ENCODE measurements at places on chromosomes 7 and 10.

DNA sequence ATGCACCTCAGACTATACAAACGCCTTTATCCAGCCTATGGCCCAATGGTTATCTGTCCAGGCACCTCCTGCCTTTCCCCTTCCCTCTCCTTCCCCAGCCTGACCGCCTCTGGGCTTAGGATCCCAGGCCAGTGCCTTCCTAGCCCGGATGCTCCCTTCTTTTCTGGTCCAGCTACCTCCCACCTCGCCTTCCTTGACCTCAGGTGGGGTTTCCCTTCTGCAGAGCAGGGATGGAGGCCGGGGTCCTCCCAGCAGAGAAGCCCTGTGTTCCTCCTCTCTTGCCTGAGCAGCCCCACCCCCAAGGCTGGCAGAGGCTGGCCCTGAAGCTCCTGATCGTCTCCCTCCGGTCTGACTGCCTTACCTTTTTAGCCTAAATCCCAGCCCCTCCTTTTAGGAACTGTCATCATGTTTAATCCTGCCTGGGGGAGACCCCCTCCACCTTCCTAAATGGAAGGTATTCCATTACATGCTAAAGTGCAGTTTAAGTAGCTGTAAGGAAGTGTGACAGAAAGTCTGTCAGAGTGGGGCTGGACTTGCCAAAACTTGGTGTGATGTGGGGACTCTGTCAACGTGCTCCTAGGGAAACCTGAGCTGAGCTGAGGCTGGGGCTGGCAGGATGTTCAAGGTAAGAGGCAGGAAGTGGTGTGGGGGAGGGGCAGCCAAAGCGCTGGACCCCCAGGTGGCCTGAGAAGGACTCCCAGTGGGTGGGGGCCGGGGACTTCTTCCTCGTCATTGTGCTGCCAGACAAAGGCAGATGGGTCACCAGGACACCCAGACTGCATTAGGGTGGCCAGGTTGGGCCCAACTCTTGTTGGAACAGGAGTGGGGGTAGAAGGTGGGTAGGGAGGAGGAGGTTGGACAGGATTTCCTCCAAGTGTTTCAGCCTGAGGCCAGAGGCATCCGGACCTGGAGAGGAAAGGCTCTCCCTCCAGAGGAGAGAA, 39.5 kb downstream of the LBX1 start:
- no peak for DNase-seq

- no peak for DNase-seq
Measured at GRCh38 chr10:104309980-104310978, 28.0 kb downstream of the ITPRIP start.

DNA sequence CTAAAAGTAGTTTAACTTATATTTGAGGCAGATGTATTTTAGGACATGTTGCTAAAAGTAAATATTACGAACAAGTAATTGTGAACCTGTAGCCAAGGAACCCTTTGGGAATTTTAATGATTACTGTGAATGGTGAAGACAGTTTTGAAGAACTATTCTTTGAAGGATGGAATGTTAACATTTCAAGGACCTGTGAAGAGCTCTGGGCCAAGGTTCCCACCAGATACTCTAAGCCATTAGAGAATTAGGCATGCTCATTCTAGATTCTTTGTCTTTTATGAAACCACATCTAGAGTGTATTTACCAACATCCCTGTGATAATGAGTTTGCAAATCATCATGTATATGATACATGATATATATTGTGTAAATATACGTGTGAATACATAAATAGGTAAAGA, 99.8 kb downstream of the SEPTIN7 start:
- no peak for DNase-seq

GRCh38 chr7:37037286-37037685, 313.0 kb upstream of the AOAH start:
- no peak for DNase-seq

GRCh38 chr10:103467406-103467805, 8.7 kb upstream of the CALHM1 start:
- DNase-seq = no peak

- no peak for DNase-seq
Measured at GRCh38 chr10:31660300-31660699, 268.3 kb downstream of the ARHGAP12 start.

DNA sequence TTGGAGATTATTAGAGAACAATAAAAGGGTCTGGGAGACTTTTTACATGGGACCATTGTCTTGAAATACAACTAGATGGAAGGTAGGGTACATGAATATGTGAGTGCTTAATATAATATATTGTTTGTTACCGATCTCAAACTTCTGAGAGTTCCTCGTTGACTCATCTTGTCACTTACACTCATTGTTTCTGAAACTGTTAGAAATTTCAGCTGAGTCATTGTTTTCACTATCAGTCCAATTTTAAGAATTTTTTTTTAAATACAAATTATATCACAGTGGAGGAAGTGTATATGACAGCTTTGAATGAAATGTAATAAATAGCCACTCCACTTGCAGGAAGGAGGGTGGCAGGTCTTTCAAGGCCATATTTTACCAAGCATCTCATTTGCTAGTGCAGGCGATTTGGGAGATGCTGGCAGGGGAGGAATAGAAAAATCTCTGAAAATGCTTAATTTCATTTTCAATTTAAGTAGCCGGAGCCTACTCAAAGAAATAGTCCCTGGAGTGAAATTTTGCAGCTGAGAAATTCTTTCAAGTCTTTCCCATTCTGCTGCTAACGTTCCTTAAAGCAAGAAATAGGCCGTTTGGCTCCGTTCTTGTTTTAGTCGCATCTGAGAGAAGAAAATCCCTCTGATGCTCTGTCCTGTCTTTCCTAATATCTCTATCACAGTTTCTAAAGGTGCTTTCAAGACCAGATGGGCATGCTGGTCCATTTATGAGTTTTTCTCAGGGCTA, 1404.2 kb upstream of the CELF2 start:
- no peak for DNase-seq

GRCh38 chr7:65342723-65343629, 30.7 kb upstream of the ZNF92 start:
- DNase-seq = no peak

- DNase-seq = no peak
Measured at GRCh38 chr10:75508814-75509306, 77.4 kb downstream of the LRMDA start.

GRCh38 chr10:60849740-60850139, 71.5 kb downstream of the CDK1 start:
- DNase-seq = no peak

DNA sequence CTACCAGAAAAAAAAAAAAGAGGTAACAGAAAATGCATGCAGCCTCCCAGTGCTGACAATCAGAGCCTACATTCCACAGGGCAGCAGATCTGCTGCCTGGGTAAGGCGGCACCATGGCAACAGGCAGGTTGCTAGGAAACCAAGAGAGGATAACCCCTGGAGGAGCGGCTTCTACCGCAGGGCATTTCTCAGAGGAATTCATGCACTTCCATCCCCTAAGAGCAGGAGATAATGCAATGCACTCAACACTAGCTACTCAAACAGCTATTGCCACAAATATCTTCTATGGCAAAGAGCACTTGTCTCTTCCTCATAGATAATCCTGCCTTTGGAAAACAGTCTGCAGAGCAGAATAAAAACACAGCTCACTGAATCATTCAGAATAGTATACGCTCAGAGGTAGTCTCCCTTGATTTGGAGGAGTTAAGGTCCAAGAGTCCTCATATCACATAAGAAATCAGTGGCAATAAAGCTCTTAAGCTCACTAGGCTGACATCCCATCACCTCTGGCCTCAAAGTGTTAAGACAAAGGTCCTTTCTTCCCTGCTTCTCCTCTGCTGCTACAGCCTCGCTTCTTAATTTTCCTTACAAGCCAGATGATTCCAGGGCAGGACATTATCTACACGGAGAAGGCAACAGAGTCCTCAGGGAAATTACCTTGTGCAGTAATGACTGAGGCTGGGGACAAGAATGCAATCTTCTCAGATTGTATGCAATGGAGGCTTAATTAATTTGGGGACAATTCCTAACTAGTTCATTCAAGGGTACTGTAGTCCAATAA, 10.7 kb downstream of the PSAP start:
- peak; percentile 36 for DNase-seq

DNA sequence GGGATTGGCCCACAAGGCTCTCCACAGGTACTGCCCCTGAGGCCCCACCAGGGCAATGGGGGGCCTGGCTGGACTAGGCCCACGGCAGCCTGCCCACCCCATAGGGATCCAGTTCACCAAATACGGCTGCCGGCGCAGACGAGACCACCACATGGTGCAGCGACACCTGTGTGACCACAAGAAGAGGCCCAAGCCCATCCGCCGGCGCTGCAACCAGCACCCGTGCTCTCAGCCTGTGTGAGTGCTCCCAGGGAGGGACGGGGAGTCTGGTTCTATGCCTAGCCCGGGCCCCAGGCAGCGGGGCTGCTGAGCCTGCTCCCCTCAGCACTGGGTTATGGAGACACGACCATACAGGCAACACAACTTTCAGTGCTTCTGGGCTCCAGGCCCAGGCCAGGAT, 33.2 kb downstream of the TBATA start:
- no peak for DNase-seq

GRCh38 chr7:142808802-142809583, 38.2 kb downstream of the PRSS2 start:
- DNase-seq = no peak

GRCh38 chr10:27223964-27224363, 16.6 kb downstream of the ACBD5 start:
- DNase-seq = no peak

DNA sequence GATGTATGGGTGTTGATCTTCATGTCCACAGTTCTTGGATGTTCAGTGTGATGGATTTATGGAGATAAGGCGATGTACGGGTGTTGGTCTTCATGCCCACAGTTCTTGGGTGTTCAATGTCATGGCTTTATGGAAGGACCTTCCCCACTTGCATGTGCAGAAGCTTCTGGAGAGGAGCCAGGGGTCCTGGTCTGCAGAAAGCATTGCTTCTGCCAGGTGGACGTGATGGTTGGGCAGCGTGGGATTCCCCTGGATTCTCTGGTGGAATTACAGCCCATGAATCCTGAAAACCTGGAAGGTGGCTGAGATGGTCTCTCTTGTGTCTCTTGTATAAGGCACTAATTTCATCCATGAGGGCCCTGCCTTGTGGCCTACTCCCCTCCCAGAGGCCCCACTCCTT, 183.7 kb upstream of the TCERG1L start:
- DNase-seq = no peak

GRCh38 chr7:108455551-108455997, 662 bp downstream of the NRCAM start:
- DNase-seq = peak; percentile 50

DNA sequence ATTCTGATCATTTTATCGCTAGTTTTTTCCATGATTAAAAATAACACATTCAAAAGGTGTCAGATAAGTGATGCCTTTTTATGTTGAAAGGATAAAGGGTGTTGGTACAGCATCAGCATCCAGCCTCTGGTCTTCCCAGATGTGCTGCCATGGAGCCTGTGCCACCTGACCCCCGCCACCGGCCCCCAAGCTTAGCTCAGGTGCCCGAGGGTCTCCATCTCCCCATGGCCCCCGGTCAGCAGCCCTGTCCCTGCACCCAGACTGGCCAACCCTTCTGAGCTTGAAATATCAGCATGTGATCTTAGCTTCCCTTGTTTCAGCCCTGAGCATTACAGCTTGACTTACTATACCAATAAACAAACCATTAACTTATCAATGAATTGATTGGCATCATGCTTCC, 24.6 kb downstream of the PFKP start:
- DNase-seq = no peak

GRCh38 chr7:16918288-16918895, 36.6 kb upstream of the AGR3 start:
- no peak for DNase-seq

GRCh38 chr10:78194050-78194449, 160.4 kb downstream of the RPS24 start:
- no peak for DNase-seq

GRCh38 chr7:33903791-33904680, 1.3 kb upstream of the BMPER start:
- no peak for DNase-seq

DNA sequence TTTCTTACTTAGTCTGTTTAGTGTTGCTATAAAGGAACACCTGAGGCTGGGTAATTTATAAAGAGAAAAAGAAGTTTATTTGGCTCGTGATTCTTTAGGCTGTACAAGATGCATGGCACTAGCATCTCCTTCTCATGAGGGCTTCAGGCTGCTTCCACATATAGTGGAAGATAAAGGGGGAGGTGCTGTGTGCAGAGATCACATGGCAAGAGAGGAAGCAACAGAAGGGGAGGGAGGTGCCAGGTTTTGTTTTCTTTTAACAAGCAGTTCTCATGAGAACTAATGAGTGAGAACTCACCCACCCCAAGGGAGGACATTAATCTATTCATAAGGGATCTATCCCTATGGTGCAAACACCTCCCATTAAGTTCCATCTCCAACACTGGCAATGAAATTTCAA, 17.3 kb downstream of the CYP2E1 start:
- no peak for DNase-seq

GRCh38 chr7:151744656-151745638, 132.0 kb downstream of the PRKAG2 start:
- DNase-seq = no peak

DNA sequence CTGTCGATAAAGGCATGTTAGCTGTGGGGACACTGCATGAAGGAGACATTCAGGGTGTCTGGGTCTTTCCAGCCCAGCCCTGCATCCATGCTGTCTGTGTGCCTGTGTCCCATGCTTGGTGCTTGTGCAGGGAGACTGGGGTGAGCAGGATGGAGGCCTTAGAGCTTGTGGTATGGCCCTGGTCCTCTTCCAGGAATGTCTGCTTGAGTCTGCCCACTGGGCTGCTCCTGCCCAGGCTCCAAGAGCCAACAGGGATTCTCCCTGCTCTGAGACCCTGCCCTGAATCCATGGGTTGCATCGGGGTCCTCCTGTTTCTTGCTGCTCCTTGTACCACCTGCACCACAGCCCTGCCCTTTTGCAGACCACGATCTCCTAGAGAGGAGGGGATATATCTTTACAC, 31.4 kb upstream of the ARHGAP22 start:
- no peak for DNase-seq

GRCh38 chr7:6227294-6227846, 45.1 kb downstream of the CYTH3 start:
- DNase-seq = no peak

DNA sequence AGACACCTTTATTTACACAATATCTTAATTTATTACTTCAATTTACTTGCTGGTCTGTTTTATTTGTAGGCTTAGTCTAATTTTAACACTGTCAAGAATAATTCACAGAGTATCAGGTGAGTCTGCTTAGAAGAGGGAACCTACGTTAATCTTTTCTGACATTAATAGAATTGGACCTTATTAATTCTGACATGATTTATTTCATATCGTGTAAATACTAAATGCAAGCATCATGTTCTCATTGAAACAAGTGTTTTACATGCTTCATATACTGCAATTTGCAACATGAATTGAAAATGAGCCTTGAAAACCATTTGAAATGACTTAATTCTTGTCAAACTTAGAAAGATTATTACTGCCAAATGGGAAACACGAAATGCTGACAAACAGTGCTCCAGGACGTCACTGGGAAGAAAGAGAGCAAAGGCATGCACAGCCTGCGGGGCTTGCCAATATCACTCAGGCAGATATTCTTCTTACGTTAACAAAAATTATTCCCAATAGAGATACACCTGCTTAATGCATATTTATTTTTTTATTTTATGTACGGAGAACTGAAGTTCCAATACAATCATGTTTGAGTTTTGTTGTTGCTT, 282.0 kb upstream of the AKR1E2 start:
- DNase-seq = no peak

- no peak for DNase-seq
Measured at GRCh38 chr7:2399848-2400587, 3.4 kb upstream of the CHST12 start.

Measured in NCI-H187 (cell line).